ENCODE measurements at places on chromosomes 7 and 10.

- DNase-seq: no peak
Observed at GRCh38 chr10:9096288-9096687, 1041.8 kb downstream of the GATA3 start.

DNA sequence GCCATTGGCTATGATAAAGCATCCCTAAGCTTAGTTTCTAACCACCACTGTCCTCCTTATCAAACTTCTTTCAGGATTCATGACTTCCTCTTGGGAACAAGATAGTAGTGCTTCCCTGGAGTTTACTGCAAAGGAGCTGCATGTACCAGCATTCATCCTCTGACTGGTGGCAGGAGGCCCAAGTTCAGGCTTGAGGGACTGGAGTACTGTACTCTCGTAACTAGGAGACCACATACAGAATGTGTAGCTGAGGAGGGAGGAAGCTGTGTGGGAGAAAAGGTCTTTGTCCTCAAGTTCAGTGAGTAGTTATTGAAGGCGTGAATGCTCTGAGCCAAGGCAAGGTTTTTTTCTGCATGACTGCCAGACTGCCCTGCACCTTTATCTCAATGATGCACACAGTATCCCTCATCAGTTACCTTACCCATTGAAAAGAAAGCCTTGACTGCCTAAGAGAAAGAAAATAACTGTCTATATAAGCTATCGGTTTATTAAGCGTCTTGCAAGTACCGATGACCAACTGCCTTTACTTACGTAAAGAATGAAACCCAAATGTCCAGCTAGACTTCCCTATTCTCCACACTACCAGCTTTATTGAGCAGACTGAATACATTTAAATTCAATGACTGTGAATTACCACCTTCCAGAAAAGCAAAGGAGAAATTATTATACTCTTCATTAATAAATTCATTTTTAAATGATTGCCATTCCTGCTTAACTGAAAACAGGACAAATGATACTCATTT, 12.8 kb downstream of the SCRN1 start:
- DNase-seq: no peak

DNA sequence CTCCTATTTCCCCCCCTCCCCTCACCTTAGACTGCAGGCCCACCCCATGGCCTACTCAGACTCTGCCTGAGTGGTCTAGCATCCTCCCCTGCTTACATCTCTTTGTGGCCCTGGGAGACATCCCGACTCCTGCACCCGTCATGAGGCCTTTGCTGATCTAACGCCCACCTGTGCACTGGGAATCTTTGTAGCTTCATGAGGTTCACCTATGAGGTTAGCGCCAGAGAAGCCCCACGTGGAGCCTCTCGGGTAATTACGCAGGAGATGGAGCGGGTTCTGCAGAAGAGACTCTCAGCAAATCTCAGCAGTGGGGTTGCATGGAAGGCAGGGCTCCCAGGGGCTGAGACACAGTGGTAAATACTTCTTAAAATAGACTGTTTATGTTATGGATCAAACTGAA, 43.5 kb upstream of the HSPA12A start:
- DNase-seq: no peak

GRCh38 chr10:34298346-34298818, 516.7 kb downstream of the PARD3 start:
- DNase-seq: no peak

Data from fibroblast of skin of left biceps (primary cell).